ENCODE measurements at places on chromosomes 7 and 10.

DNA sequence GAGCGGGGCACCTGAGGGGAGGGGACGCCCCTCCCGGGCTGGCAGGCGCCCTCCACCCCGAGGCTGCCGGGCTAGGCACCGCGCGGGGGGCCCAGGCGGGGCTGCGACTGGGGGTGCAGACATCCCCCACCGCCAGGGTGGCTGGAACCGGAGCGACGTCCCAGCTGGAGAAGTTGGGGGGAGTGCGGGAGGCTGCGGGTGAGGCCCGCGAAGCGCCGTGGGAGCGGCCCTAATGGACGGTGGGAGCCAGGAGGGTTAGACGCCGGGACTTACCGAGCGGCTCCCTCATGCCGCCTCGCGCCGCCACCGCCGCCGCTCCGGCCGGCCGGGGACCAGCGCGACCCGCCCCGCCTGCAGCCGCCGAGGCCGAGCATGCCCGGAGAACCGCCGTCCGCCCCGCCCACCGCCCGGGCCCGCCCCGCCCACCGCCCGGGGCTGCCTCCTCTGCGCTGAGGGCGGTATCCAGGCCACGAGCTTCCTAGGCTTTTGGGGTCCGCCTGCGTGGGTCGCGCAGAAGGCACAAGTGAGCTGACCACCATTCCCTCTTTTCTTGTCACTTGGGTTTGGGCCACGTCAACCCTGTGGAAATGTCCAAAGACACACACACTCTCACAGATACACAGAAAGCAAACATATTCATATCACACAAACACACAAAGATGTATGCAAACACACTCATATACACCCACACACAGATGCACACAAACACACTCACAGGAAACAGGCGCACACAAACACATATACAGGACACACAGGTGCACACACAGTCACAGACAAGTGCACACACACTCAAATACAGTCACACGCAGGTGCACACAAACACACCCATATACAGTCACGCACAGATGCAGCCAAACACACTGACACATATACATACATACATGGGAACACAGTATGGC is at the start of gene JCAD:
JCAD (minus strand) TSS at position 378 of the 899 bp plus-strand sequence. CDS start 11,774 bp downstream, outside the sequence.
- peak; percentile 28 for DNase-seq

GRCh38 chr10:128744092-128744491 is 617.9 kb upstream of the MKI67 start:
- no peak for DNase-seq

DNA sequence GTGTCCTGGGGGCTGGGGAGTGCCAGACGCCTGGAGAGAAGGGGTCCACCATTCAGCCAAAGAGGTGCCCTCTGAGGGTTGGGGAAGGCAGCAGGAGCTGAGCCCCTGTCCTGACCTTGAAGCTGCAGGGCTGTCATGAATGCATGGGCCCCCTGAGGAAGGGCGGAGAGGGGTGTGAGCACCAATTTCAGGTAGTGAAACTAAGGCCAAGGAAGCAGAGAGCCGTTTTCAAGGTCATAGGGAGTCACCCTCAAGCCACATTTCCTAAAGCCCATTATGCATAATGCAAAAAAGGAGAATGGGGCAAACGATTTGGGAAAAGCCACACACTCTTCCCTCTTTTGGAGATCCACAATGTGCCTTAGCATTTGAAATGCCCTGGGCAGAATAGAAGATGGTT is 37.2 kb downstream of the FIGNL1 start:
- no peak for DNase-seq

DNA sequence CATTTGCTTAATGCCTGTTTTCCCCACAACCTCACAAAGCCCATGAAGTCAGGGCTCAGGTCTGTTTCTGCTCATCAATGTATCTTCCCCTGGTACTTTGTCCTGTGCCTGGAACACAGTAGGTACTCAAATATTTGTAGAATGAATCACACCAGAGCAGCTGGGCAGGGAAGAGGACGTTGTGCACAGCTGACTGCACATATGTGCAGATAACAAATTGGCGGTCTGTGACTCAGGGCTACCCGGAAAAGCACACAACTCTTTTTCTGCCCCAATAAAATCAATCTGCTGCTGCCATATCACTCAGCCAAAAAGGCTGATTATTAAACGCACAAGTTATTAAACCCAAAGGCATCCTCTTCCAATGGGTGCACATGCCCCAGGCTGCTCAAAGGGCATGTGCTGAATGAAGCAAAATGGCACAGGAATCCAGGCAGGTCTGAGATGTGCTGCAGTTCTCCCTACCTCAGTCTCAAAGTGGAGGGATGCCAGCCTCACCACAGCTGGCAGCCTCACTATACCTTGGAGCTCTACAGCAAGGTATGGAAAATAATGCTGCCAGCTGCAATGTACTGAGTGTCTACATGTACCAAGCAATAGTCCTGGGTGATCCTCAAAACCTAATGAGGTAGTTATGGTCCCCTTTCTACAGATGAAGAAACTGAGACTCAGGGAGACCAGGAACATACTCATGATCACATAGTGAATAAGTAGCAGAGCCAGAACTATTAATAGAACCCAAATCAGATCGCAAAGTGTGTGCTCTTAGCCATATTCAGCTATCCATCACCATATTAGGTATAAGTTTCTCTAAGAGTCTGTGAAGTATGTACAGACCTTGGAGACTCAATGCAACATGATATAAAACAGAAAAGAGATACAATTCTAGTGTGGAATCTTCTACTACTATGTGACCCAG is 43.4 kb downstream of the SORBS1 start:
- DNase-seq = no peak

DNA sequence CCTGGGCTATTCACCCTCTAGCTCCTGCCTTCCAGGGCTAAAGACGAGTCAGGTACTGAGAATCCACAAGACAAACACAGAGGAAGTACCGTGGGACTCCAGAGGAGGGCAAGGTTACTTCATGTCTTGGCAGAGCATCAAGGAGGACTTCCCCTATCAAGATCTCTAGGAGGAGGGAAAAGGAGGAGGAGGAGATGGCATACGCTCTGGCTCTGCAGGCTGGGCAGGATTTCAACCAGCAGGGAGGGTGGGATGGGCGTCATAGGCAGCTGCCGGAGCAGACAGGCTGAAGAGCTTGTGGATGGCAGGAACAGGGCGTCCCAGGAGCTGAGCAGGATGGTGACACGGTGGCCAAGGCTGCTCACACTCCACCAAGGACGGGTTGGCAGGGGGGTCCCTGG is 21.3 kb downstream of the MDH2 start:
- no peak for DNase-seq

DNA sequence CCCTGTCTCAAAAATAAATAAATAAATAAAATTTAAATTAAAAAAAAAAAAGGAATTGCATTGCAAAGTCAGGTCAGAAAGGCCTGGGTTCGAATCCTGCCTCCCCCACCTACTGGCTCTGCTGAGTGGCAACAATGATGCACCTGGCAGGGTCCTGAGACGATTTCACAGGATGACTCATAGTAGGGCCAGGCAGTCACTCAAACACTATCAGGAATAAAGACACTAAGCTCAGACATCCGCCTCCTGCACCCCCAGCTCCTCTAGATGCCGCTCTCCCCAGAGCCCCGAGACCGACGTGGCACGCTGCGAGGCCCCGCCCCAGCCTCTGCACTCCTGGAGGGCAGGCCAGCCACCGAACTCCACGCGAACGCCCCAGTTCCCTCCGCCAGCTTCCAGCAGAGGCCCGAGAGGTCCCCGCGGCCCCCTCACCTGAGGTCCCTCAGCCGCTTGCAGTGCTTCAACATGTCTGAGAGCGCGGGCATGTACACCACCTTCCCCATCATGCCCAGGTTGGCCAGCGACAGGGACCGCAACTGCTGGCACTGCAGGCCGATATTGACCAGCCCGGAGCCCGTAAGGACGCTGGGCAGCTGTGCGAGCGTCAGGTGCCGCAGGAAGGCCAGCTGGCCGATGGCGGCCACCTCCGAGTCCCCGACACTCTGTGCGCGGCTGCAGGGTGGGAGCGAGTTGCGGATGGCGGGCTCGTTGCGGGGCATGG is 76.6 kb upstream of the TNRC18 start:
- DNase-seq = no peak

GRCh38 chr10:31698181-31698830 is 230.3 kb downstream of the ARHGAP12 start:
- DNase-seq = no peak

DNA sequence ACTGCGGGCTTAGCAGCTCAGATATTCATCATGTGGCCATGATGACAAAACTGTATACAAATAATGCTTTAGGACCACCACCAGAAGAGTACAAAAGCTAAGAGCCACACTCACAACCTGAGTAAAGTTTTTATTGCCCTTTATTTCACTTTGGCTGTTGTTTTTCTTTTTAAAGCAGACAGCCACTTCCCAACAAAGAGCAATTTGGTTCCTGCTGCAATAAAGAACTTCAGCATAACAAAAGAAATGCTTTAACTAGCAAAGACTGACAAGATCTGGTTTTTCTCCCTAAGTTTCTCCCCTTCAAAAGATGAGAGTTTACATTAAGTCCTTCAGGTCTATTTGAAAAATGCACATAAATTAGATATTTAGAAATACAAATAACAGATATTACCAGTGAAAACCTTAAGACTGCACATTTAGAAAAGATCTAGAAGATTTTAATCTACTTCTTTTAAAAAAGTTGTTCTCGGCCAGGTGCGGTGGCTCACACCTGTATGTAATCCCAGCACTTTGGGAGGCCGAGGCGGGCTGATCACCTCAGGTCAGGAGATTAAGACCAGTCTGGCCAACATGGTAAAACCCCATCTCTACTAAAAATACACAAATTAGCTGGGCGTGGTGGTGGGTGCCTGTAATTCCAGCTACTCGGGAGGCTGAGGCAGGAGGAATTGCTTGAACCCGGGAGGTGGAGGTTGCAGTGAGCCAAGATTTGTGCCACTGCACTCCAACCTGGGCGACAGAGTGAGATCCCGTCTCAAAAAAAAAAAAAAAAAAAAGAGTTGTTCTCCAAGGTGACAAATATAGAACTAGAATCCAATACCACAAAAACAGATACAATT is 59.4 kb downstream of the WAPL start:
- DNase-seq = no peak

DNA sequence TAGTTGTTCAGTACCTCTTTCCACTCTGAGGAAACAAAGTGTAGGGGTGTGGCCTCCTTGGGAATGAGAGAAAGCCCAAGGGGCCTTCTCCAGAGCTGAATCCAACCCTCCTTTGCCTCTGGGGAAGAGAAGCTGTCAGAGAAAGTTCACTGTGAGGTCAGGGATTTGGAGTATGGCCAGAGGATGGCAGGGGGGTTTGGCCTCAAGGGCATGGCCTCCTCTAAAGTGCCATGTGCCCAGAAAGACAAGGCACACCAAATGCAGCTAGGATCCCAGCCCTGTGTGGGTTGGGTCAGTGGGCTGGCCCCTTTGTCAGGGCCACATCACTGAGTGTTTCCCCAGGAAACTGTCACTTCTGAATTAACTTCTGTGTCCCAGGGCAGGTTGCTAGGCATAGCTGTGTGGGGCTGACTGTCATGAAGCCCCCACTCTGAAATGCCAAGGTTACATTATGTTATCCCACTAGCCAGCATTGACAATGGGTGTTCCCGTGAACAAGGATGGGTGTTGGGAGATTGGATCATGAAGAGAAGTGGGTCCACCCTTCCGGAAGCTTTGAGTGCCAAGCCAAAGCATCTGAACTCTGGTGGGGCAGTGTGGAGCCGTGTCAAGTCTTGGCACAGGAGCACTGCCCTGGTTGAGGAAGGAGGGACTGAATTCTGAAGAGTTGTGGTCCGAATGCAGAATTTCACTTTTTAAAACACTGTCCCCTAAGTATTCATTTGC is 123.3 kb downstream of the ZMIZ1 start:
- no peak for DNase-seq

- peak; percentile 45 for DNase-seq
Measured at GRCh38 chr10:88989824-88990383, 694 bp upstream of the FAS start.

GRCh38 chr10:126479280-126479895 is 91.1 kb upstream of the ADAM12 start:
- DNase-seq = no peak

DNA sequence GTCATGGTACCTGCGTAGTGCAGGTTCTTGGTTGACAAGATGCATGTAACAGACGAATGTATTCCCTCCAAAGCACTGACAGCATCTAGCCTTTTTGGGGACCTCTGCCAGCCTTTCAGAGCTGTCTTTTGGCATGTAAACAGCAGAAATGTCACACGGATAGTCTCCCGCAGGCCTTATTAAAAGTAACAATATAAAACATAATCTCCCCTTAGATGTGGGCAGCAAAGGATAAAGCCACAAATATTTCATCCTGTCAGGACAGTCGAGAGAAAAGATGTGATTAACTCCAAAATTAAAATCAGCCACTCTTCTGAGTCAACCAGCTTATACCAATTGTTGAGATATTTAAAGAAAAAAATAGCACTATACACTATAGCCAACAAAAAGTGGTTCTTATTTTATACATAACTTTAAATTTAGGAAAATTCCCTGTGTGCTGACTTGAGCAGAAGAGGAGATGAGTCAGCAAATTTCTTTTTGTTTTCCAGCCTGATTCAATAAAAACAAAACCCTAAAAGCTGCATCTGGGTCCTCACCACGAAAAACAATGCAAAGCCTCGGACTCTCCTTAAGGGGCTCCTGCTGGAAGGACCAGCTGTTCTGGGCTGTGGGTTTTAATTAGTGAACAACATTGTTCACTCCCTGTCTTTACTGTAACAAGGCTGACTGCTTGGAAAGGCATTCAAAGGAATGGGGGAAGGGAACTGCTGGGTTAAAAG is 240.2 kb downstream of the ADAM12 start:
- DNase-seq = no peak

DNA sequence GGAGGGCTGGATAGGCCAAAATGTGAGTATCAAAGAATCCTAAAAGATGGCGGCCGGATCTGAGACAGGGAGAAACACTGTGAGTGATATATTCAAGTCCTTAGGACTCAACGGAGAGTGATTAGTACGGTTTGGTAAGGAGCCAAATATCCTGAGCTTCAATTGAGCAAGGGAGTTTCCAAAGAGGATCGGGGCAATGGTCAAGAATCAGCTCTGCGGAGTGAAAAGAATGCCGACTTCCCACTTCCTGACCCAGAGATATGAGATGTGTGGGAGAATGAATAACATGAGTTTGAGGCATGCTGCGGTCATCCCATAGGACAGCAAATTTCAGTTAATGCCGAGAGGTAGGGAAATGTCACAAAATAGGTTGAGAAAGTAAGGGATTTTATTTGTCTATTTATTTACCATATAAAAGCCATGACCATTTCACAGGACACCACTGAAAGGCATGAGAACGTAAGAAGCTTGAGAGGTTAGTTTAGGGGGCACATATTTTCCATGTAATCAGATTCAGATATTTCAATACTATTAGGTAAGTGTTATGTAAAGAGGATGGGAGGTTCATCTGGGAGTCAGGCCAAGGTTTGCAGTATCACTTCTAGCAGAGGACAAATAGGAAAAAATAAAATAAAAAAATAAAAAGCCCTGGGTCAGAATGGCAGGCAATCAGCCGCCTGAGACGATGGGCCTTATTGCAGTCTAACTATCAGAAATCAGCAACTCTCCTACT is 165.6 kb downstream of the HGF start:
- no peak for DNase-seq

GRCh38 chr10:26806557-26806956 is 54.2 kb downstream of the ABI1 start:
- no peak for DNase-seq

DNA sequence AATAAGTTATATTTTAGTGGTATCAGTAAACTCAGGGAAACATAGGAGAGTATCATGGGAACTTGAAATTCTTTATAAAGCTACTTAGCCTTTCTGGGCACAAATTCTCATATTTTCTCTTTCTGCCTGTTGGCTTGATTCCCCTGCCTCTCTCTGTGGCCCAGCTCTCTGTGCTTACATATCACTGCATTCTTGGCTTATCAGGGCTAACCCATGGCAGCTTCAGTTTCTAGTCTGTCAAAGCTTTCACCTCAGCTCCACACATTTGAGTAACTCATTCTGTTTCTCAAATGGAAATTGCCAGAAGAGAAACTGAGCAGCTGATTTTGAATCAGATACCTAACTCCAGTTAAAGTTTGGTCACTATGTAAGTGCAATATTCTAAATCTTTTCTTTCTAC is 713.1 kb downstream of the DNAJB9 start:
- DNase-seq = no peak

All from CD4-positive, alpha-beta T cell treated with Interleukin-2 at 100 ng/mL for 4 hours (primary cell).